Sciatic nerve (tissue), 2 donors: ENCODE measurements at places on chromosomes 11 and 22.

- DNase-seq: no peak
Measured at GRCh38 chr22:25880524-25880923, 138.5 kb downstream of the MYO18B start.

- DNase-seq: no peak
Measured at GRCh38 chr11:119190531-119190930, 5.3 kb downstream of the NHERF4 start.

DNA sequence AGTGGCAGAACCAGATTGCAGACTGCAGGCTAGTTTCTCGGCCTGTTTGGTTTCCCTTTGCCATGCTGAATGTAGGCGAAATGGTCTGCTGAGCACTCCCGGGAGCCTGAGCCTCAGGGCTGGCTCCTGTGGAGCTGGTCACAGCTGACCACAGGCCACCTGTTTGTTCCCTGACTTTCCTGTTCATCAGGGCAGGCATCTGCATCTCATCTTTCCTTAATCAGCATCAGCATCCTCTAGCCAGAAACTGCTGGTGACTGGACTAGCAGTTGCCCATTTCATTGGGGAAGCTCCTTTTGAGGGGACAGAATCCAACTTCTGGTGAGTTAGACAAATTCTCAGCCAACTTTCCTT, 20.2 kb upstream of the C11orf96 start:
- DNase-seq: no peak

DNA sequence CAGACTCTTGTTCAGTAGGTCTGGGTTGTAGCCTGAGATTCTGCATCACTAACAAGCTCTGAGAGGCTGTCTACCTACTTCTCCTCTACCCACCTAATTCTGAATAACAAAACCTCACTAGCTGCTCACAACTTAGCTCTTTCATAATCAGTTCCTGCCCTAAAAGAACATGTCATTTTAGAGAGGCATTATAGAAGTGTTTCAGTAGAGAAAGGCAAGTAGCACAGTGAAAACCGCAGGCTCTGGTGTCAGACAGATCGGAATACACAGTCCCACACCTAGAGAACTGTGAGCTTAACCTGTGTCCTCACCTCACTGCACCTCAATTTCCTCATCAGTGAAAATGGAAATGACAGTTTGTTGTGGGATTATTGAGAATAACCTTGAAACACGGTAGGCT, 1337.6 kb upstream of the TENM4 start:
- no peak for DNase-seq

DNA sequence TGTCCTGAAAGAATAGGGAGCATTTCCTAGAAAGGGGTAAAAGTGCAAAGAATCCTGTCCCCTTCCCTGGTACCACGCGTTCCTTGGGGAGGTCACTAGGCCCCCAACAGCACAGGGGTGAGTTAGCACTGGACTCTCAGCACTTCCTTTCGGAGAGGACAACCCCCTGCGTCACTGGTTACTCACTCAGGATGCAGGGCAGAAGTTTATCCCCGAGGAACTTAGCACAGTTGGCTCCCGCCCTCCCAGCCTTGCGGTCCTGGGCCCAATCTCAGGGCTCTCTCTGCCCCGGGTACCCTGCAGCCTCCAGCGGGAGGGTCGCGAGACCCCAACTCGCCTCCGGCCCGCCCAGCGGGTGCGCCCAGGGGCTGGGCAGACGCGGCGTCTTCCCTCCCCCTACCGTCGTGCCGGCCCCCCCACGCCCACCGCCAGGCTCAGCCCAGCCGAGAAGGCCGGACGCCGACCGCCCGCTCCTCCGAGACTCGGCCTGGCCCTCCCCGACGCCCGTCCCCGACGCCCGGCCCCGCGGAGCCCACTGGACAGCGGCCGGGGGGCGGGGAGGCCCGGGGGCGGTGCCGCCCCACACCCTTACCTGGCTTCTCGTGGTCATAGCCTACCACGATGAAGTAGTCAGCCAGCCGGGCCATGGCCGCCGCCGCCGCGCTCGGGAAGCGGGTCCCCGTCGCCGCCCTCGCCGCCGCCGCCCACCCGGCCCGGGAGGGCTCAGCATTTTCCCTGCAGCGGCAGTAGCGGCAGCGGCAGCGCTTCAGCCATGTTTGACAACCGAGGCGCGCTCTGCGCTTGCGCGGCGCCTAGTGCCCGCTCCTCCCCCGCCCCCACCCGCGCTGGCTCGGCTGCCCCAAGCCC, at the start of gene SBF2:
SBF2 (minus strand) TSS at position 797 of the 867 bp plus-strand sequence; CDS start at position 647, 150 bp downstream.
- peak; percentile 91 for DNase-seq

GRCh38 chr11:71330996-71331395, 78.6 kb upstream of the SHANK2 start:
- DNase-seq: peak; percentile 13

GRCh38 chr11:120420572-120420971, 84.4 kb downstream of the ARHGEF12 start:
- no peak for DNase-seq

DNA sequence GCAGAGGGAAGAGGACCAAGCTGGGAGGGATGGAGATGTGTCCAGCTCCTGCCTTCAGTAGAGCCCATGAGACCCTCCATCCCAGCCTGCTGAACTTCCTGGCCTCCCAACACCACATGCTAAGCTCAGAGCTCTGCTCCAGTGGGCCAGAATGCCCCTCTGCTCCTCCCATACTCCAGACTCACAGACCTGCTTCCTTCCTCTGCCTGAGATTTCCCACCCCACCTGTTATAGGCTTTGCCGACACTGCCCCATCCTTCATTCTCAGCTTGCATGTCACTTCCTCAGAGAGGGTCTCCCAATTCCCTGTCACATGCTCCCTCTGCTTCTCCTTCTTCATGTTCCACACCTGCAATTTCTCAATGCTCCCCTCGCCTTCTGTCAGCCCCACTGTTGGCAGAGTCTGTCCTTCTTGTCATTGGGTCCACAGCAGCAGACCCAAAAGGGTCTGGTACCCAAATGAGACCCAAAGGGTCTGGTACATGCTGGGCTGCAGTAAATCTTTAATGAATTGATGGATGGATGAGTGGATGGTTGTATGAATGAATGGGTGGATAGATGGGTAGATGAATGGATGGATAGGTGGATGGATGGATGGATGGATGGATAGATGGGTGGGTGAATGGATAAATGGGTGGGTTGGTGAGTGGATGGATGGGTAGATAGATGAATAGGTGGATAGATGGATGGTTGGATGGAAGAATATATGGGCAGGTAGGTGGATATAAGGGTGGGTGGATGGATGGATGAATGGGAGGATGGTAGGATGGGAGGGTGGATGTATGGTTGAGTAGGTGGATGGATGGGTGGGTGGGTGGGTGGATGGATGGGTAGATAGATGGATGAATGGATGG, 105.3 kb upstream of the FGF3 start:
- DNase-seq: peak; percentile 13

- no peak for DNase-seq
Measured at GRCh38 chr22:11627798-11628650, 3900.0 kb upstream of the OR11H1 start.

GRCh38 chr22:37212174-37212906, at the start of gene SSTR3:
Gene SSTR3, minus strand, starts transcription at chr22:37212477. Its CDS starts 4,674 bp downstream, at chr22:37207803.
- peak; percentile 9 for DNase-seq

GRCh38 chr11:125407046-125407445, 89.0 kb downstream of the FEZ1 start:
- no peak for DNase-seq

DNA sequence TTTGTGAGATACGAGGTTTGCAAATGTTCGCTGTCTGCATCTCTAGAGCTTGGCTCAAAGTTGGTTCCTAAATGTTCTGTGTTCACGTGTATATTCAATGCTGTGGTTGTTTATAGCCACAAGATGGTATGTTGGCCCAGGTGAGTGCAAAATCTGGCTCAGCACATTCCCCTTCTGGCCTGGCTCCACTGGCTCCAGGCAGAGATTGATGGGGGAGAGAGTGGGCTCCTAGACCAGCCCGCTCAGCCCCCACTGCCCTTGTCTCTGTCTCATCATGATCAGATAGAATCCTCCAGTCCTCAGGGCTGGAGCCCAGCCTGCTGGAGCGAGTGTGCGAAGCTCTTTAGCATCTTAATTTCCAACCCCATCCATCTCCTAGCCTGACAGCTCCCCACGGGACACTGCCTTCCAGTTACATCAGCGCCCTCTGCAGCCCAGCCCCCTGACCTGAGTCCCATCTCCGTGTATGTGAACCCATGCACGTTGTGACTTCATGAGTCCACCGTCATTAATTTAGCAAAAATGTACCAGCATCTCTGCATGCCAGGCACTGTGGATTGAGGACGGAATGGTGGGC, 2.0 kb downstream of the P2RX3 start:
- no peak for DNase-seq

GRCh38 chr22:39960791-39961746, 872 bp downstream of the TMA7B start:
- no peak for DNase-seq

- no peak for DNase-seq
Measured at GRCh38 chr22:17769013-17769715, 5.1 kb downstream of the BID start.

- no peak for DNase-seq
Measured at GRCh38 chr22:45972889-45973253, 4.1 kb downstream of the WNT7B start.

DNA sequence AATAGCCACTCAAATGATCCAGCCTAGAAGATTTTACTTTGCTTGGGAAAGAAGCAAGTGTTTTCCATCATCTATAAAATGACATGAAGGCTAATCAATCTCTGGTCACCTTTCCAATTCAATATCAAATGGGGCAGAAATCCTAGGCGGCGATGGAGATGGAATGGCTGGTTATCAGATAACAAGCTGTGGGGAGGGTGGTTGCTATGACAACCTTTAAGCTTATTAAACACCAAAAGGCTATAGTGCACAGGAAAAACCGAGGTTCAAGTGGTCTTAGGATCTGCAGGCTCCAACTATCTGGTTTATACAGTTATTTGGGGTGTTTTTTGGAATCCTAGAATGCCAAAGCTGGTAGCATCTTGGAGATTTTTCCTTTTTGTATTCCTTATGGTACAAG, 13.9 kb upstream of the BSX start:
- no peak for DNase-seq

DNA sequence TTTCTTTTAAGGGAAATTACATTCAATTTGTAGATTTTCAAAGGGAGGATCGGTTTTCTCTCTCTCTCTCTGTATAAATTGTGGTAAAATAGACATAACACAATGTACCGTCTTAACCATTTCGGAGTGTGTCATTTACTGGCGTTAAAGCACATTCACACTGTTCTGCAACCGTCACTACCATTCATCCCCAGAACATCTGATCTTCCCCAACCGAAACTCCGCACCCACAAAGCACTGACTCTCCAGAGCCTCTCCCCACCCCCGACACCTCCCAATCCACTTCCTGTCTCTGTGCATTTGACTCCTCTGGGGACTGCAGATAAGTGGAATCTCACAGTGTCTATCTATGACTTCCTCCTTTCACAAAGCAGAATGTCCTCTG, 15.9 kb upstream of the GRAMD4 start:
- no peak for DNase-seq

DNA sequence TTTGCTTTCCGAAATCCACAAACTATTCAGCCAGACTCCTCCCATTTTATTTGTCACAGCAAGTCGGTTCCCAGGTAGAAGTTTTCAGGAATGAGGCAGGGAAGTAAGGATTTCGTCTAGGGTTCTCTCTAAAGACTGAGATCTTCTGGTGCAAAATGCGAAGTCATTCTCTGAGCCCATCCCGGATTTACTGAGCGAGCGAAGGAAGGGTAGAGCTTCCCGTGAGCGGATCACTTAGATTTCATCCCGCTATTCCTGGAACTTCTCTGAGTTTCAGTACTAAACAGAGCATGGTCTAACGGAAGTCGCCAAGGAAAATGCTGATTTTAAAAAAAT, 3.1 kb upstream of the CALCA start:
- no peak for DNase-seq

DNA sequence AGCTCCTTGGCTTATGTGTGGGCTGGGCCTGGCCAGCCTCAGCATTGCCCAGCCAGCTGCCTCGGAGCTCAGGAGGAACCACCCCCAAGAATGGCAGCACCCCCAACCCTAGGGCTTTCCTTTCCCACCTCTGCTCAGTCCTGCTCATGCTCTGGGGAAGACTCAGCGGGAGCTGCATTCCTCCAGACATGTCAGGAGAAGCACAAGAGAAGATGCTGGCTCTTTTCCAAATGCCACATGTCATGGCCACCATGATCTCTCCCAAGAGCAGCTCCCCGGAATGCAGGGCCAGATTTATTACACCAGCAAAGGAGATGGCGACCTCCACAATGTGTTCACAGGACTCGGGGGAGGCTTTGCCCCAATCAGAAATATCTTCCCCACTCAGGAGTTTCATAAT, 143.7 kb downstream of the PKNOX2 start:
- DNase-seq: no peak

DNA sequence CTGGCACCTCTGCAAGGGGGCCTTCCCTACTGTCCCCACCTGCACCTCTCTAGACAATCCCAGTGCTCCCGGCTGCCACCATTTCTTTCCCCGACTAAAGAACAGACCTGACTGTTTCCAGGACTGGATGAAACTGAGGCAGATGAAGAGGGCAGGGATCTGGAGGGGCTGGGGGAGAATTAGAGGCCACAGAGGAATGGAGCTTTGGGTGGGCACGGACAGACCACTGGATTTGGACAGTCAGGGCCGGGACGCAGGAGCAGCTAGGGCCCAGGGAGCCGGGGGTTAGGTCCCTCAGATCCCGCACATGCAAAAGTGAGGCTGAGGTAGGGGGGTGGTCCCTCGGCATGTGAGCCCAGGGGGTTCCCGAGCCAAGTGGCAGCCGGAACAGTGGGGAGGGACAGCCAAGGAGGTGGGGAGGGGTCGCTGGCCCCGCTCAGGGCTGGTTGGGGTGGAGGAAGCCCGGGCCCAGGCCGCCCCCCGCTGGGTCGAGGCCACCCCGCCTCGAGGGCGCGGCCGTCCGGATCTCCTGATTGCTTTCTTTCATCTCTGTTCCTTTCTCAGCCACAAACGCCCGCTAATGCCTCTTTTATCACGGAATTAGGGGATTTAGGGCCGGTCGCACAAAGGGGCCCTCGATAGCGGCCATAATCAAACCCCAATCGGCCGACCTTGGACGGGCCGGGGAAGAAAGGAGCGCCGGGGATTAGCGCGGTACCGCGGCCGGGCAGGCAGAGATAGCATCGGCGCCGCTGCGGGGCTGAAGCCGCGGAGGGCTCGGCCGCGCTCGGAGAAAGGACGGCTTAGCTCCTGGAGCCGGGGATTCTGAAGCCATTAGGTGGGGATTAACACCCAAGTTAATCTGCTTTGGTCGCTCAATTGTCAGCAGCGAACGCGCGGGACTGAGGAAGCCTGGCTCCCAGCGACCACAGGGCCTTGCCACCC, 9.3 kb downstream of the SLC25A1 start:
- no peak for DNase-seq

- no peak for DNase-seq
Measured at GRCh38 chr22:47839595-47840227, 1077.3 kb downstream of the TBC1D22A start.

- no peak for DNase-seq
Measured at GRCh38 chr11:114622858-114623257, 27.3 kb upstream of the NXPE4 start.
